ENCODE measurements at places on chromosomes 3 and 15. TPM values are rescaled to one million over a fixed set of nuclear protein-coding genes. Genes with fewer than 3 reads are reported as not detected.

DNA sequence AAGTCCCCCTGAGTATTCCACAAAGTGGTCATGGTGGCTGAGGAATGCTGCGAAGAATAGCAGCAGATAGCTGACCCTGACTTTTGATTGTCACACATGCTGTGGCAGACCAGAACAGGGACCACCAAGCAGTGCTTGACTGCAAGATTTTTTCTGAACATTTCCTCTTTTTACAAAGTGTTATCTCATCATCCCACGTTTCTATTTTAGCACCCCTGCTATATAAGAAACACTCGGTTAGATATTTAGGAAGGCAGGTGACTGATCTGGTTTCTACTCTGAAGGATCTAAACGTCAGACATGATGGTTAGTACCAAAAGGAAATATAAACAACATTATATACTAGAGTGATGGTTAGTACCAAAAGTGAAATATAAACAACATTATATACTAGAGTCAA lies 9.1 kb downstream of the SLC25A26 start:
- H3K36me3 ChIP-seq = no peaks in the 10 kb centered on the region
- no peak overlapping the region for H3K27ac ChIP-seq
- no peak for DNase-seq
- H3K27me3 ChIP-seq = no peaks in the 10 kb centered on the region

DNA sequence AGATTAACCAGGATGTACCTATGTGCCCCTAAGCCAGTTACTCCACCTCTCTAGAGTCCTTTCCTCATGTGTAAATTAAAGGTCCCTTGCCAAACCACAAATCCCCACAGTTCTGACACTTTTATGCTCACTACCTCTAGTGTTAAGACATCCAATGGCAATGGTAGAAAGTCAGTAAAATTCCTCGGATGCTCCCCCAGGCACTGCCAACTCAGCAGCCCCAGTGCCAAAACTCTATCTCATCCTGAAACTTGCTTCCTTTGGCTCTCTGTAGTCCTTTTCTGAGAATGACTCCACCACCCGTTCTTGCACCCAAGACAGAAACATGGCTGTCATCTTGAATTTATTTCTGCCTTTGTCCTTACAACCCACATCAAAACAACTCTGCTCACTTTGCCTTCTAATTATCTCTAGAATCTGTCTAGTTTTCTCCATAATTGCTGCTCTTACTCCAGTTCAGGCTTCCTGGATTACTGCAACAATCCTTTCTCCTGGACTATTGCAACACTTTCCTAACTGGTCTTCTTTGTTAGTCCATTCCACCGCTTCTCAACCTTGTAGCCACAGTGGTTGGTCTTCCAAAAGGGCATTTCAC lies 41.6 kb downstream of the MB21D2 start:
- no peak overlapping the region for H3K4me3 ChIP-seq
- H3K27ac ChIP-seq = peak overlapping the region; percentile 73
- H3K36me3 ChIP-seq = peaks cover 31% of the 10 kb centered on the region

- no peak for DNase-seq
- H3K4me3 ChIP-seq = no peak overlapping the region
- H3K36me3 ChIP-seq = no peaks in the 10 kb centered on the region
Measured at GRCh38 chr3:21259896-21260295, 491.1 kb downstream of the ZNF385D start.

DNA sequence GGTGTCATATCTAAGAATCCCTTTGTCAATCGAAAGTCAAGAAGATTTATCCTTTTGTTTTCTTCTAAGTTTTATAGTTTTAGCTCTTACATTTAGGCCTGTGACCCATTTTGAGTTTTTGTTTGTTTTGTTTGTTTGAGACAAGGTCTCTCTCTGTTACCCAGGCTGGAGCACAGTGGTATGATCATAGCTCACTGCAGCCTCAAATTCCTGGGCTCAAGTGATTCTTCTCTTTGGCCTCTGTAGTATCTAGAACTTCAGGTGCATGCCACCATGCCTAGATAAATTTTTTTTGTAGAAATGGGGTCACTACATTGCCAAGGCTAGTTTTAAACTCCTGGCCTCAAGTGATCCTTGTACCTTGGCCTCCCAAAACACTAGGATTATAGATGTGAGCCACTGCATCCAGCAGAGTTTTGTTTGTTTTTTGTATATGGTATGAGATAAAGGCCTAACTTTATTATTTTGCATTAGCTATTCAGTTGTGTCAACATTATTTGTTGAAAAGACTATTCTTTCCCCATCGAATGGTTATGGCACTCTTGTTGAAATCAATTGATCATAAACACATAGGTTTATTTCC lies 5.8 kb upstream of the MYO5C start:
- no peak overlapping the region for H3K27ac ChIP-seq
- no peak overlapping the region for H3K4me3 ChIP-seq
- DNase-seq = no peak

DNA sequence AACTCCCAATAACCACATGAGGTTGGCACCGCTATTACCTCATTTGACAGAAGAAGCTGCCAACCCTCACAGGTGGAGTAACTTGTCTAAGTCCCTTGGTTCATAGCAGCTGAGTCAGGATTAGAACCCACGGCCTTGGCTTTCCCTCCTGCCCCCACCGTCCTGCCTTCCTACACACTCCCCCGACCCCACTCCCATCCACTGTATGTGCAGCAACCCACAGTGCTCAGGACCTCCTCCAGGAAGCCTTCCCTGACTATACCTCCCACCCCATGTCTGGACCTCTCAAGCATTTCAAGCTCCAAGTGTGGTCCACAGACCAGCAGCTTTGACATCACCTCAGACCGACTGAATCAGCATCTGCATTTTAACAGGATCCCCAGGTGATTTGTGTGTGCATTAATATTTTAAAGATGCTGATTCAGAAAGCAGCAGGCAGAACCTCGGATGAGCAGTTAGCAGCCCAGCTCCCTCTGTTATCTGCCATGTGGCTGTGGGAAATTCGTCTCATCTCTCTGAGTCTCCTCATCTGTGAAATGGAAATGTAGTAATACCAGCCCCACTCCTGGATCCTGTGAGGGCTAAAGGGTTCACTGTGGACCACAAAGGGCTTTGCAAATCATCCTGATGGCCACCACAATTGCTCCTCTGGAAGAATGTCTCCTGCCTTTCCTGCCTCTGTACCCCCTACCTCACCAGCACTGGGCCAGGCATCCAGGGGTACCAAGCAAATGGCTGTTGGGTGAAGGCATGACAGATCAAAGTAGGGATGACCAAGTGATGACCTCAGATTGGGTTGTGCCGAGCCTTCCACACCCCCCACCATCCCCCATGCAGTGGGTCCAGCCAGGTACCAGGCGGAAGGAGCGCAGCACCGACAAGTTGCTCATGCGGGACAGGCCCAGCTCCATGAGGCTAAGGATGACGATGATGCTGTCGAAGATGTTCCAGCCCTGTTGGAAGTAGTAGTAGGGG lies 62.7 kb downstream of the SCN5A start:
- H3K27me3 ChIP-seq = peaks cover 15% of the 10 kb centered on the region
- H3K4me1 ChIP-seq = no peaks in the 10 kb centered on the region
- H3K4me3 ChIP-seq = no peak overlapping the region
- H3K27ac ChIP-seq = no peak overlapping the region
- DNase-seq = no peak
- H3K36me3 ChIP-seq = no peaks in the 10 kb centered on the region

PDCD10 gene
- 43.9 TPM for total RNA-seq

All from HFFc6 (cell line).